NCI-H2171 treated with DMSO at 0.1 percent for 48 hours (cell line): ENCODE measurements at places on chromosomes 3 and 15.
A peak's percentile ranks its signal among the peaks of the same experiment; 100 is the strongest.

GRCh38 chr3:18126772-18127171 is 298.4 kb downstream of the SATB1 start:
- no peak for DNase-seq

DNA sequence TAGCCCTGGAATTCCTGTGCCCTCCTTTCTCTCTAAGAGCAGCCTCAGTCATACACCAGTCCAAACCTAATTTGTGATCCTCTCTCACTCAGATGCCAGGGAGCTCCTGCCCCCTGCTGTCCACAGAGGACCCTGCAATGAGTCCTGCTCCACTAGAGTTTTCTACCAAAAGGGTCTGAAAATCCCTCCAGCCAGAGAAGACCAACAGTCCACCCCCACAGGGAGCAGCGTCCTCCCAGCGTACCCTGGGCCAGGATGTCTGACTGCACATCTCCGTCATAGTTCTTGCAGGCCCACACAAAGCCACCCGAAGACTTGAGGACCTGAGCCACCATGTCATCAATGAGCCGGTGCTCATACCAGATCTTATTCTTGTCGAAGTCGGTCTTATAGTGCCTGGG is 15.4 kb downstream of the IDH2 start:
- peak; percentile 29 for DNase-seq

DNA sequence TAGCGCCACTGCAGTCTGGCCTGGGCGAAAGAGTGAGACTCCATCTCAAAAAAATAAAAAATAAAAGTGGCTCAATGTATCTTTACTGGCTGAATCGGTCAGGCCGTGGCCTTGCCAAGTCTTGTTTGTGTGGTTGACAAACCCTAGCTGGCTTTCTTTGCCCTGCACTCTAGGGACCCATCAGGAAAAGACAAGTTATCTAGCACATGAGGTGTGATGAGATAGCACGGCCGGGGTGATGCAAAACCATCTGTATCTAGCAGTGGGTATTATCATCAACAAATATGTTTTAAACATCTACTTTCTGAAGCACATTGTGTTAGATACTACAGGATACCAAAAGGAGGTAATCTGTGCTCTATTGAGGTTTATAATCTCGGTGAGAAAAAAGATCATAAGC is 3.9 kb upstream of the DPP8 start:
- no peak for DNase-seq

GRCh38 chr15:40984964-40985363 is 31.7 kb downstream of the CHAC1 start:
- DNase-seq = no peak

- DNase-seq = no peak
These were observed 16.0 kb upstream of the PSMD6 start for GRCh38 chr3:64039332-64039731.

DNA sequence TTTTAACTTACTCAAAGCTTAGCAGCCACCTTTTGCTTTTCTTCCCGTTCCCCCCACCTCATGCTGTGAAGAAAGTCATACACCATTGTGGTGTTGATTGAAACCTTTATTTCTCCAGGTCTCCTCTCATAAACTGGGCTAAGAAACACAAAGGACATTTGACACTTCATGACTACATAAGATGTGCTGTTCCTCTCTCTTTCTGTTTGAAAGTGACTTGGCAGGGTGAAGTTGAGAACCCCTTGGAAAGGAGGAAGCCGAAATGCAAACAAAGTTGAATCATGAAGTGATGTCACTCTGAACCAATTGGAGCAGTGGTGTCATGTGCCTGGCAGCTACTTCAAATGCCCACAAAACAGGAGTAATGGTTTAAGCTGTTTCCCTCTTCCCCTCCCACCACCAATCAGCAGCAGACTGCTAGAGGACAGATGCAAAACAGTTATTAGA is 174.7 kb downstream of the IGF1R start:
- no peak for DNase-seq

GRCh38 chr3:56918111-56918568 is 116.4 kb upstream of the ARHGEF3 start:
- no peak for DNase-seq

- DNase-seq = no peak
These were observed 12.8 kb downstream of the PCSK6 start for GRCh38 chr15:101476756-101477155.

- DNase-seq = no peak
These were observed 8.6 kb upstream of the GABPB1 start for GRCh38 chr15:50363612-50364011.

DNA sequence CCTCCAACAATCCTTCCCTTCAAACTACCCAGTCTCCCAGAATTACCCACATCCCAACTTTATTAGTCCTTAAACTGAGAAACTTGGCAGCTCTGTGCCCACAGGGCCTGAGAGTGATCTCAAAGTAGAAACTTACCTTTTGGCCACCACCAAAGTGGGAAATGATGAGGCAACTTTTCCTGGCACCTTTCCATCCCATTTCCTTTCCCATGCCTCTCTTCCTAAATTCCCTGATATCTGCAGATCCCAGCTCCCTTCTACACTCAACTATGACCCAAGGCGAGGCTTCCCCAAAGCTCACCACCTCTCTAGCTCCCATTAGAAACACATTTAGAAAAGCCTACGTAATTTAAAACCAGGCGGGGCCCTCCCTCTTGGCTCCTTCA is 271.9 kb downstream of the FOXP1 start:
- DNase-seq = no peak

- DNase-seq = no peak
These were observed 251.0 kb upstream of the TLE3 start for GRCh38 chr15:70348581-70349344.

DNA sequence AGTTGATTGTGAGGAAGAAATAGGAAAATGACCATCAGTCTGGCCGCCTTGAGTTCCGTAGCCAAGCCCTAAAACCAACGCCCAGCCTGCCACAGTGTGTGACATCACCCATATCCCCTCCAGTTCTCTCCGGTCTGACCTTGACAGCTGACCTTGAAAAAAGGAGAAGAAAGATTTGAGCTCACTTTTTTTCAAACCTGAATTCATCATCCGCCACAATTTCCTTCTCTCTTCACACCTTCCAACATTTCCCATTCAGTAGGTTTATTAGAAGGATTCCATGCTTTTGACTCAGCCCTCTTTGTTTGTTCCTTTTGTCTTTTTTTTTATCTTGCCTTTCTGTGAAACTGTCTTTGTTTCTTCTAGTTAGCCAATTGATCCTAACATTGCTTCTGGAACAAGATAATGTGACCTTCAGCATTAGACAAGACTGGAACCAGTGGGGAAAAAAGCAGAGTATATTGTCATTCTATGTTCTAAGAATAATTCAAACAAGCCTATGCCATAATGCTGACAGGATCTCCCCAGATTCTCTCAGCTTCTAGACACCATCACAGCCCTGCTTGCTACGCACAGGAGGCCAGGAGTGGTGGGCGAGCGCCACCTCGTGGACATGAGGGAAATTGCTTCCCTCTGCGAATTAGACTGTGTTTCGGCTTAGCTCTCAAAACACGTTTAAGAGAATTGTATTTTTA is 283.1 kb downstream of the FGF12 start:
- DNase-seq = peak; percentile 68

GRCh38 chr3:149494022-149494758 is 19.7 kb downstream of the TM4SF4 start:
- peak; percentile 1 for DNase-seq

DNA sequence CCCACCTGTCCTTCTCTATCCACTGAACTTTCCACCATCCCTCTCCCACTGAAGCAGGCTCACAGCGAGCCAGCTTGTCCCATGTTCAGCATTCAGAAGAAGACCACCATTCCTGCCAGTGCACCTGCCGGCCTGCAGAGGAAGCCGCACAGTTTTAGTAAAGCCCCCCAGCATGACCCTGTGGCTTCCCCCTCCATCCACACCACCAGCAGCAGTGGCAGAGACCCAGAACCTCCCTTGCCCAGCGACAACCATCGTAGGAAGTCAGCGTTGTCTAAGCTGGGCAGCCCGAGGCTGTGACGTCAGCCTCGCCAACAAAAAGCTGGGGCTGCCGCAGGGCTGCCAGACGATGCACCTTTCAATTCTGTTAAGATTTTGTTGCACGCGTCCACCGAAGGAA is 66.6 kb upstream of the TAMM41 start:
- no peak for DNase-seq

GRCh38 chr15:85692873-85693272 is 101.9 kb downstream of the KLHL25 start:
- peak; percentile 89 for DNase-seq

- no peak for DNase-seq
These were observed 143.4 kb downstream of the NSUN3 start for GRCh38 chr3:94206291-94206690.

GRCh38 chr15:48447657-48448056 is 116.4 kb downstream of the DUT start:
- DNase-seq = no peak

- DNase-seq = no peak
These were observed 173.2 kb downstream of the KCNAB1 start for GRCh38 chr3:156293566-156293965.

DNA sequence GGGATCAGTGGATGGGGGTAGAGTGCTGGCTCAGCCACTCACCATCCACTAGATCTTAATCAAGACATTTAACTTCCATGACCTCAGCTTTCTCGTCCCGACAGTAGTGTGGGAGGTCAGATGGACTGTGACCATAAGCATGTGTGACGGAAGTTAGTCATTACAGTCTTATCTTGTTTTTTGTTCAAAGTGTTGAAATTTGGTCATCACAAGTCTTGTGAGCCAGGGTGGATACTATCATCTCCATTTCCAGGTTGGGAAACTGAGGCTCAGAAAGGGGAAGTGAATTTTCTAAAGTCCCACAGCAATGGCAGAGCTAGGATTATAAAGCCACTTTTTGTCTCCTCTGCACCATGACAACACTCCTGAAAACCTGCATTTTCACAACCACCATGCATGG is 32.0 kb upstream of the ITGA11 start:
- no peak for DNase-seq

DNA sequence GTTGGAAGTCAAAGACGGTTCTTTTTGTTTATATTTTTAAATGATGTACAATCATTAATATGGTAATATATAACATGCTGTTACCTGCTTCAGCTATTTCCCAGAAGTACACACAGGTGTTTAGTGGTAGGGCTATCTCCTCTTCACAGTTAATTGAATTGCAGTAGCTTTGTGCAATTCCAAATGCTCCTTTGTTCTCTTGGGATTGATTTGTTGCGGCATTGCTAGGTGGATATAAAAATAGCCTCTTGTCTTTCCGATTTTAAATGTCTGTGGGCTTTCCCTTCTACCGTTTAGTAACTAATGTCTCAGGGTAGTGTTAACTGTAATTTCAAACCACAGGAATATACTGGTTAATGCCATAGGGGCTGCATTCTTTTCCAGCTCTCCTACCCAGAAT is 307.6 kb upstream of the SLITRK3 start:
- no peak for DNase-seq

DNA sequence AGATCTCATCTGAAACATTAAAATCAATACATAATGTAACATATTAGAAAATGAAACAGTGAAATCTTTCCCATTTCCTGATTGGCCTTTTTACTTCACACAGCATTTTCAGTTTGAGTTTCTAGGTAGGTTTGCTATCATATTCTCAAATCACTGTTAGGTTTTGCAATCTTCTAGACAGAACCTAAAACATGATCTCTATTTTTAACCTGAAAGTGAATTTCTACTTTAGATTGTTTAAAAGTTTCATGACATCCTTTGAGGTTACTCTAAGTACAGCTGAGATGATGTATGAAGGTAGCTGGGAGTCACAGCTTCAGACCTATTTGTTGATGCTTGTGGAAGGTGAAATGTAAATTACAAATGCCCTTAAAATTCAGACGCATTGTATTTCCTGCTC is 118.4 kb upstream of the GPR149 start:
- no peak for DNase-seq

DNA sequence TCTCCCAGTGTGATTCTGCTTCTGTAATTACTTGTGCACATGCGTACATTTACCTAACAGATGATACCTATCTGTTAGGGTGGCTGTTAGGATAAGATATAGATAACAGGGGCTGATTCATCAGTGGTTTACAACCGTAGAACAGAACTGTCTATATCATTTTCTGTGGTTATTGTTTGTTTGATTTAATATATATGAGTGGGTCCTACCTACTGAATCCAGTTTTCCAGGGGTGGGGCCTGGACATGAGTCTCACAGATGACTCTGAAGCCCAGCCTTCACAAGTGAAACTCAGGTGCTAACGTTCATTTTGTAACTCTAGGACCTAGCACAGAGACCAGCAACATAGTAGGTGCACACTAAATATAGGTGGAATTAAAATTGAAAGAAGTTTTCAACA is 10.4 kb upstream of the ACAP2 start:
- DNase-seq = no peak

- no peak for DNase-seq
These were observed 391.8 kb downstream of the ZPLD1 start for GRCh38 chr3:102826636-102827035.

- DNase-seq = no peak
These were observed 96.7 kb downstream of the ADCY5 start for GRCh38 chr3:123352134-123352554.

DNA sequence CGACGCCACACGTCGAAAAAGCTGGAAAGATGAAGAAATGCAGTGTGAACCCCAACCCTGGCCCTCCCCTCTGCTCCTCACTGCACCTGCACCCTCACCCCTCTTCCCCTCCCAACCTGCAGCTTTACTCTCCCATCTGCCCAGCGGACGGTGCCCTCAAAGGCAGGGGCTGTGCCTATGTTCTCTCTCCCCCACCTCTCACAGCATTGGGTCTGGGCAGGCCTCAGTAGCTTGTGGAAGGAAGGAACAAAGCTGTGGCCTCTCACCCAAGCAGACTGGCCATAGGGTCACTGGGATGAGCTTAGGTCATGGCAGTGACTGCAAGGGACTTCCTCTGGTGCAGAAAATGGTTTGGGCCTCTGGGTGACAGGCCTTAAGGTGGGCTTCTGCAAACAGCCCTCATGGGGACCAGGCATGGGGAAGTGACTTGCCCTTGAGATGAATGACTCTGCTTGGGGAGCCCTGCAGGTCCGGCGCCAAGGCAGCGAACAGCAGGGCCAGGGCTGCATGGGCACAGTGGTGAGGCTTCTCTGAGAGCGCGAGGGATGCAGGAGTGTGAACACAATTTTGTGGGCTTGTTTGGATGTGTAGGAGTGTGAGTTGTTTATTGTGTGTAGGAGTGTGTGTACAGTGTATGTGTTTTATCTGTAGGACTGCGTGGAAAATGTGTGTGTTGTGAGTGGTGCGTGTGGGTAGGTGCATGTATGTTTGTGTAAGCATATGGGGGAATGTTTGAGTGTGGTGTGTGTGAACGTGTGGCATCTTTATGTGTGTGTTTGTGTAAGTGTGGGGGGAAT is 29.2 kb downstream of the SRPRB start:
- no peak for DNase-seq
